CD14-positive monocyte (primary cell): ENCODE measurements at places on chromosomes 3 and 15.
A peak's percentile ranks its signal among the peaks of the same experiment; 100 is the strongest.

- peaks cover 3% of the 10 kb centered on the region for H3K27me3 ChIP-seq
- no peaks in the 10 kb centered on the region for H3K36me3 ChIP-seq
- H3K4me1 ChIP-seq: peaks cover 18% of the 10 kb centered on the region
- H3K4me3 ChIP-seq: no peak overlapping the region
These were observed 4.0 kb downstream of the MAP1A start for GRCh38 chr15:43521419-43521818.

DNA sequence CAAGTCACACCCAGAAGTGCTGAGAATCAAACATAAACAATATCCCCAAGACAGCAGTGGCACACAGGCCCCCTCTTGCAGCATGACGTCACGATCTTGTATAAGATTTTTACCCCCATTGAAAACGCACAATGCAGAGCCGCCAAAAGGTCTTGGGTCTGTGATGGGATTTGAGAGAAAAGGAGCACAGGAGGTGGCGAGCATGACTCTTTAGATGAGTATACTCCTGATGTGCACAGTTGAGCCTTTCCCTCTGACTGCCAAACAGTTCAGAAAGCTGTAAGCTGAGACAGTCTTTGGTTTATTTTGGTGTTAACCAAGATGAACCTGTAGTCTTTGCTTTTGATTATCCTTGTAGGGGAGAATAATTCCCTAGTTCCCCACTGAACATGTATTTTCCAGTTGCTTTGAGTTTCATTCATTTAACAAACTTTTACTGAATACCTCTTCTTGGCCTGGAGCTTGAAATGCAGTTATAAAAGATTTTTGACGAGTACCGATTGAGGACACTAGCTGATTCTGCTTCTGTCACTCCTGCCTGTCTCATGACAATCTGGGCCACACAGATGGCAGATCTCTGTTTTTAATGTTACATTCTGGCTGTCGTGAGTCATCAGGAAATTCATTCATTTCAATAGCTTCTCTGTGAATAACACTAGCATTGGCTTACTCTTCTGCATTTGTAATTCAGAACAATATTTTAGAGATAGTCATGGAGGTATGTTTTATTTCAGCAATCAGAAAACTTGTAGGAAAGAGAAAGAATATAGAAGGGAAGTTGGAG lies 28.9 kb downstream of the CFAP91 start:
- no peak overlapping the region for H3K4me3 ChIP-seq
- no peaks in the 10 kb centered on the region for H3K36me3 ChIP-seq
- no peaks in the 10 kb centered on the region for H3K27me3 ChIP-seq
- DNase-seq: no peak

DNA sequence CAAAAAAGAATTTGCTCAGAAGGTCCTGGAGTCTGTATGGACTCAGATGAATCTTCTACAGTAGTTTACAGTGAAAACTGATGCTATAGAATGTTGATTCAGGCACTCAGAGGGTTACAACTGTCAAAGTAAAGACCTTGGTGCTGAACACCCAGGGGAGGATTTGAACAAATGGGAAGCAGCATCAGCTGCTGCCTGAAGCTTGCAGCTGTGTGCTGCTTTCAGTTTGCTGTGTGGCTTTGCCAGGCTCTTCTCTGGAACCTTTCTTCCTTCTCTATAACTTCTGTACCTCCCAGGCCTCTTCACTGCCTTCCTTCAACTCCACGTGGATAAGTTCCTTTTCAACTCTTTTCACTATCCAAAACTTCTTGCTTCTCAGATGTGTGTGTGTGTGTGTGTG lies 214.2 kb downstream of the GRM7 start:
- no peak overlapping the region for H3K27ac ChIP-seq
- H3K4me1 ChIP-seq: no peaks in the 10 kb centered on the region
- no peaks in the 10 kb centered on the region for H3K36me3 ChIP-seq
- H3K27me3 ChIP-seq: no peaks in the 10 kb centered on the region
- H3K4me3 ChIP-seq: no peak overlapping the region

GRCh38 chr15:49189631-49190030 lies 19.6 kb downstream of the GALK2 start:
- H3K27me3 ChIP-seq: no peaks in the 10 kb centered on the region
- H3K4me1 ChIP-seq: peaks cover 7% of the 10 kb centered on the region
- no peak for DNase-seq
- no peak overlapping the region for H3K4me3 ChIP-seq
- no peaks in the 10 kb centered on the region for H3K36me3 ChIP-seq

DNA sequence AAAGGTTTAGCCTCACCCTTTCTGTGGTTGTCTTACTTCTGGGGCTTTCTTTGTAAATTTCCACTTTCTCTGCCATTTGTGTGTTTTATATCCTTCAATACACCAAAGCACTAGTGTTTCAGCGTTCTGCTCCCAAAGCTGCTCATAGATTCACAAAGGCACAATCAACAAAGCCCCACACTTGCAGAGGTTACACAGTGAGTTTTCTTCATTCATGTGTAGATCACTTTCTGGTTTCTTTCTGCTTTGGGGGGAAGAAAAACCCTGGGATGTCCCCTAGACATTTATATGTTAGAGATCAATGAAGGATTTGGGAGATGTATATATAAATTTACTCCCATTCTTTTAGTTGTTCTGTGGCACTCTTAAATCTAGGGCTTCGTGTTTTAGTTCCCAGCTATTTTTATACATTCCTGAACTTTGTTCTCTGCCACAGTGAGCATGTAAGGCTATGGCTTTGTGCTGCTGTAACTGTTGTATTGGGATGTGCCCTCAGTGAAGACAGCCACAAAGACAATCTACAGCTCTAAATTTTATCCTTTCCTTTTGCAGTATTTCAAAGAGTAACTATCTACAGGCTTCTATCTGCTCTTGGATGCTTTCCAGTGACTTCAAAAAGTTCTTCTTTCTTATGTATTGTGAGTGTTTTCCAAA lies 636.5 kb downstream of the ZBBX start:
- no peak for DNase-seq
- H3K36me3 ChIP-seq: no peaks in the 10 kb centered on the region
- no peak overlapping the region for H3K27ac ChIP-seq
- no peaks in the 10 kb centered on the region for H3K27me3 ChIP-seq

DNA sequence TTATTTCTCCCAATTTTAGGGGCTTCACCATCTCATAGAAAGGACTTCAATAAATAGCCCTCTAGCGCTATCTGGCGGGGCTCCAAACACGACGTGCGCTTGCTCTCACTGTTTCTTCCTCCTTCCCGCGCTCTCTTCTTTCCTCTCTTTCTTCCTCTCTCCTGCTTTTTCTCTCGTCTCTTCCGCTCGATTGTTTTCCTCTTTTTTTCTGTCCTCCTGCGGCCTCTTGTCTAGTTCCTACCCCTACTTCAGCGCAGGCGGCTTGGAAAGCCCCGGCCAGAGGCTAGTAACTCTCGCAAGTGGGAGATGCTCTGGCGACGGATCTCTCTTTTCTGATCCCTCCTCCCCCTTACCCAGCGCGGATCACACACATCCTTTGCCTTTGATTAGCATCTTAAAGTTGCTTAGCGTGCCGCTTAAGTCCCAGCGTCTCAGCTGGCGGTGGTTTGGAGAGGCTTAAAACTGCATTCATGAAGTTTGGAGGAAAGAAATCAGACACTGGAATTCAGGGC lies 6.2 kb upstream of the MEIS2 start:
- no peaks in the 10 kb centered on the region for H3K36me3 ChIP-seq
- no peak for DNase-seq
- H3K27me3 ChIP-seq: peaks cover 100% of the 10 kb centered on the region
- no peak overlapping the region for H3K4me3 ChIP-seq

- DNase-seq: no peak
- H3K27me3 ChIP-seq: no peaks in the 10 kb centered on the region
- H3K36me3 ChIP-seq: peaks cover 11% of the 10 kb centered on the region
- H3K27ac ChIP-seq: peak overlapping the region; percentile 62
- H3K4me1 ChIP-seq: peaks cover 92% of the 10 kb centered on the region
These were observed 20.2 kb downstream of the TGFBR2 start for GRCh38 chr3:30626443-30627180.

DNA sequence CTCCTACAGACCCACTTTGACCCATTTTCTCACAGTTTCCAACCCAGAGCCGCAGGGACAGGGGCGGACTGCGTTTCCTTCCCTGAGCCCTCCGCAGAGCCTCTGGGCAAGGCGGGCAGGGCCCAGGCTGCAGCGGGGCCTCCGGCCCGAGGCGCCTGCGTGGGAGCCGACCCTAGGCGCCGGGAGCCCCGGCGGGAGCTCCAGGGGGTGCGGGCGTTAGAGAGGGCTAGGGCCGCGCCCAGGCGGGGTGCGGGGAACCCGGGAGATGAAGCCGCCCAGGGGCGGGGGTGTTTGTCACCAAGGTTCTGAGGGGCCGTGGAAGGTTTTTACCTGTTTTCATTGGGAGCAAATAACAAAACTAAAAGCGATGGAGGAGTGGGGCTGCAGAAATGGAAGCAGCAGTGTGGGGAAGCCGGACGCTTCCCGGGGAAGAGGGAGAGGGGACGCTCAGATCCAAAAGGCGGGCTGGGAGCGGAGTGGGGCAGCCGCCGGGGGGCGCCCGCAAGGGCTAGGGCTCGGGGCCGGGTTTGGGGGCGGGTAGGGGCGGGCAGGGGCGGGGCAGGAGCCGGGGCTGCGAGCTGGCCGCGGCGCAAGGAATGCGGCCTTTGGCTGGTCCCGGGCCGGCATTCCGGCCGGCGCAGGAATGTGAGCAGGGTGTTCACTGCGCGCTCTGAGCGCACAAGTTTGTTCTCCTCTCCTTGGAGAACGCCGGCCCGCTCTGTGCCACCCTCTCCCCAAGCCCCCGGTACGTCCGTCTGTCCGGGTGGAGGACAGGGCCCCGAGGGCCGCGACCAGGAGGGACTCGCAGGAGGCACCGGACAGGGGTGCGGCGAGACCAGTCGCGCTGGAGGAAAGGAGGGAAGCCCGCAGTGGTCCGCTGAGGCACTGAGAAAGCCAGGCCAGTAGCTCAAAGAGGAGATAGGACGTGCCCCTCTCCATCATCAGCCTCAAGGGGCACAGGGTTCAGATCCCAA lies 61.1 kb downstream of the AMOTL2 start:
- H3K27me3 ChIP-seq: peaks cover 15% of the 10 kb centered on the region
- no peaks in the 10 kb centered on the region for H3K36me3 ChIP-seq
- DNase-seq: no peak
- peaks cover 15% of the 10 kb centered on the region for H3K4me1 ChIP-seq

- H3K36me3 ChIP-seq: peaks cover 7% of the 10 kb centered on the region
- H3K4me1 ChIP-seq: peaks cover 75% of the 10 kb centered on the region
- DNase-seq: peak; percentile 83
These were observed 27.5 kb downstream of the CCDC12 start for GRCh38 chr3:46948830-46949671.

DNA sequence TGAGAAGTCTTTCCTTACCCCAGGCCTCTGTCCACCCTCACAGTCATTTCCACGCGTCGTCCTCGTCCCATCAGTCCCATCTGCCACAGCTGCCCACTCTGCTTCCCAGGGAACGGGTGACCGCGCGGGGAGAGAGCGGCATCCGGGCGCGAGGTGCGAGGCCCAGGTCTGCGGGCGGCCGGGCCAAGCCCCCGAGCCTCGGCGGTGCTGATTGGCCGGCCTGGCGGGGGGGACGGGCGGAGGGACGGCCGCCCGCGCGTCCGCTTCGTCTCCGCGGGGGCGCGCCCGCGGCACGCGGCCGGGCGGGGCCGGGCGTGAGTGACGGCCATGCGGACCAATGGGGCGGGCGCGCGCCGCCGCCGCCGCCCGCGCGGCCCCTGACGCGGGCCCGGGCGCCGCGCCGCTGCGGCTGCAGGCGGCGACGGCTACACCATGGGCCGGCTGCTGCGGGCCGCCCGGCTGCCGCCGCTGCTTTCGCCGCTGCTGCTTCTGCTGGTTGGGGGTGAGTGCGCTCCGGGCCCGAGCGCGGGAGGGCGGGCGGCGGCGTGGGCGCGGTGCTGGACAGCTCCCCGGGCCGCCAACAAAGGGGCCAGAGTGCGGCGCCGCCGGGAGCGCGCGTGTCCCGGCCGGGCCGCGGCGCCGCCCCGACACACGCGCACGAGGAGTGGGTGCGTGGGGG lies at the start of gene PODXL2:
Gene PODXL2 (plus strand): TSS at position 398 of the 679 bp plus-strand sequence. CDS start 35 bp downstream, at position 433.
- H3K36me3 ChIP-seq: no peaks in the 10 kb centered on the region
- H3K27ac ChIP-seq: no peak within 1 kb of the TSS
- peak within 1 kb of the TSS; percentile 72 for H3K4me3 ChIP-seq

GRCh38 chr3:79230266-79230665 lies 537.5 kb downstream of the ROBO1 start:
- no peak overlapping the region for H3K27ac ChIP-seq
- H3K4me1 ChIP-seq: no peaks in the 10 kb centered on the region
- DNase-seq: no peak
- H3K27me3 ChIP-seq: no peaks in the 10 kb centered on the region
- no peak overlapping the region for H3K4me3 ChIP-seq

DNA sequence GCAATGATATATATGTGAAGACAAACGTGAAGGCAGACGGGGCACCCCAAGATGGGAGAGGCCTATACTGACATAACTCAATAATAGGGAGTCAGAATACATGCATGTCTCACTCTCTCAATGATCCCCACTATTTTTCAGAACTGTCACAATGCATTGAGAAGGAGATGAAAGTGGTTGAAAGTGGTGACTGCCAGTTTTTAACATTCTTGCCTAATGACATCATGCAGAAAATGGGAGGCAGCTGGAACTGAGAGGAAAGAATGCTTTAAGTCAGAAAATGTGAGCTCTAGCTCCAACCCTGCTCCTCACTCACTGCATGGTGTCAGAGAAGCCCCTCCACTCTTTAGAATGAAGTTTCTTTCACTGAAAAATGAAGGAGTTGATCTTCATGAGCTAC lies 55.3 kb upstream of the P2RY1 start:
- H3K27ac ChIP-seq: no peak overlapping the region
- DNase-seq: no peak
- no peaks in the 10 kb centered on the region for H3K36me3 ChIP-seq
- H3K4me3 ChIP-seq: no peak overlapping the region

DNA sequence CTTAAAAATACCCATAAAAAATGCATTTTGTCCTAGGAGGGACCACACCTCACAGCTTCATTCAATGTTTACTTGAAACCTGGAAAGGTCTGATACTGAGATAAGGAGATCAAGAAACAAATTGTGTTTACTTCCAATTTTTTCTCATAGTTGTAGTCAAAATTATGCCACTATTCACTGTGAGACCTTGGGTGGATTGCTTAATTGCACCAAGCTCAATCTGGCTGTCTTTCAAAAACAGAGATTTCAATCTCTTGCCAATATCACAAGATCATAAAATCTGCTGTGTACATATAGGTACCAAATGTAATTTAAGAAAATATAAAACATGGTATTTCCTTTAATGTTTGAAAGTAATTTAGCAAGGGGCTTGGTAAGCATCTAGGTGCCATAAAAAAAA lies 186.4 kb upstream of the THBS1 start:
- H3K36me3 ChIP-seq: no peaks in the 10 kb centered on the region
- no peaks in the 10 kb centered on the region for H3K27me3 ChIP-seq
- H3K4me3 ChIP-seq: no peak overlapping the region

- no peak for DNase-seq
- no peak overlapping the region for H3K27ac ChIP-seq
- H3K27me3 ChIP-seq: no peaks in the 10 kb centered on the region
- H3K4me3 ChIP-seq: no peak overlapping the region
These were observed 444.6 kb downstream of the CNTN4 start for GRCh38 chr3:2543247-2543646.

GRCh38 chr3:172591876-172592771 lies 68.9 kb upstream of the TNFSF10 start:
- peak overlapping the region; percentile 41 for H3K4me3 ChIP-seq
- peaks cover 53% of the 10 kb centered on the region for H3K4me1 ChIP-seq
- H3K27me3 ChIP-seq: no peaks in the 10 kb centered on the region
- H3K27ac ChIP-seq: peak overlapping the region; percentile 38

- H3K4me3 ChIP-seq: no peak overlapping the region
- H3K27ac ChIP-seq: no peak overlapping the region
- peaks cover 96% of the 10 kb centered on the region for H3K36me3 ChIP-seq
- DNase-seq: no peak
- no peaks in the 10 kb centered on the region for H3K4me1 ChIP-seq
These were observed 31.1 kb downstream of the FAH start for GRCh38 chr15:80183886-80184285.

- H3K4me1 ChIP-seq: no peaks in the 10 kb centered on the region
- H3K36me3 ChIP-seq: no peaks in the 10 kb centered on the region
- DNase-seq: no peak
These were observed 132.9 kb upstream of the TMC3 start for GRCh38 chr15:81506936-81507335.
